ENCODE measurements at places on chromosomes 5 and 9.

GRCh38 chr5:10130881-10131280, 118.8 kb downstream of the ATPSCKMT start:
- no peak for DNase-seq

- no peak for DNase-seq
These were observed 14.7 kb downstream of the TNFAIP8 start for GRCh38 chr5:119370486-119370885.

DNA sequence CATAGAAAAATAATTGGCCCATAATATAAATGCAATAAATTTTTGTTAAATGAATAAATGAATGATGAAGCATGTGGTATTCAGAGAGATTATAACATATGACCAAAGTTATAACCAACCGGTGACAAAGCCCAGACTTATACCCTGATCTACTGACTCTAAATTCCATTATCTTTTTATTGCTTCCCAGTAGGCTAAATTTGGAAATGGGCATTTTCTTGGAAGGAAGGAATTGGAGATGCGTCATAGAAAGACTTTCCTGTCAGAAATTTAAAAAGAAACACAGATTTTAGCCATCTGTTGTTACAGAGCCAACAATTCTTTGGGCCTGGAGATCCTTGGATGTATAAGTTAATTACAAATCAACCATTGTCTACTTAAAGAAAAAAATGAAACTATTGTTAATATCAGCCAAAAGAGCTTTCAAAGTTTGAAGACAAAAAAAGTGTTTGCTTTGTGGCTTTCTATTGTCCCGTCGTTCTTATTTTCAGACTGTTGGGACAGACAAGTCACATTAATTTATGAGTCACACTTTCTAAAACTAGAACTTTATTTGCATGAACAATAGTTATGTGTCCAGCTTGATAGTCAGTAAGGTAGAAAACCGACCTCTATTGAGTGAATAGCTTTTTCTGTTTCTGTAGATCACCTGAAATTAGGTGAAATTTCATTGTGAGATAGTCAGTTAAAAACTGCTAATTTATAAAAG, 428.7 kb downstream of the GABRG2 start:
- DNase-seq, result no peak

DNA sequence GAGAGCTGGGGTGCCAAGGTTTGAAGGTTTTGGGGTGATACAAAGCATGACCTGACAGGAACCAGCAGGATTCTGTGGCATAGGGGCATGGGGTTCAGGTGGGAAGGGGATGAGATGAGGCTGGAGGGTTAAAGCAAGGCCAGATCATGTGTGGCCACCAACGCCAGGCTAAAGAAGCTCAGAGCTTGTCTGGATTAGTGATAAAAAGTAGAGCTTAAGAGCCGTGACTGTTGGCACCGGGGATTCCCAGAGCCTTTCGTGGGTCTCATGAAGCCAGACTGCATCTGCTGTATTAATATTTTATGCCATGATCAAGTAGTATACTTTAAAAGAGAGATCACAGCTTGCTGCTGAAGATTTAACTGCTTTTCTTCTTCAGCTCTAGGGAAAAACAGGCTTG, 8.5 kb upstream of the GSN start:
- no peak for DNase-seq

GRCh38 chr5:6829150-6829784, 116.0 kb downstream of the TENT4A start:
- no peak for DNase-seq

DNA sequence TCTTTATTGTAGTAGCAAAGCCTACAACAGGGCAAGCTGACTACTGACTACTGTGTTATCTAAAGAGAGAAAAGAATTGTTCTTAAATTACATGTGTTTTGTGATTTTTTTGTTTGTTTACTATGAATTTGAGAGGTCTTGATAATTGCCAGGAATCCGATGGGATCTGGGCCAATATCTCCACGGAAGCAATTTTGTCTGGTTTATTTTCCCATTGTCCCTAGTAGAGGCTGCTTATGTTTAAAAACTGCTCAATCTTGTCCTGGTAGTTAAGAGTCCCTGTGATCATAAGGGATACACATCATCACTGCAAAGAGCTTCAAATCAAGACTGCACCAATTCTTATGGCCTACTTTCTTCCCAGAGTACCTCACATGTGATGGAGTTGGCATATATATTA, 94.4 kb downstream of the GLDC start:
- no peak for DNase-seq

GRCh38 chr9:94864196-94864595, 137.7 kb downstream of the AOPEP start:
- DNase-seq, result no peak

- DNase-seq, result no peak
These were observed 21.2 kb upstream of the ATOSB start for GRCh38 chr9:35136866-35137265.

- DNase-seq, result no peak
These were observed 143.0 kb downstream of the ADAMTS6 start for GRCh38 chr5:65338606-65339151.

DNA sequence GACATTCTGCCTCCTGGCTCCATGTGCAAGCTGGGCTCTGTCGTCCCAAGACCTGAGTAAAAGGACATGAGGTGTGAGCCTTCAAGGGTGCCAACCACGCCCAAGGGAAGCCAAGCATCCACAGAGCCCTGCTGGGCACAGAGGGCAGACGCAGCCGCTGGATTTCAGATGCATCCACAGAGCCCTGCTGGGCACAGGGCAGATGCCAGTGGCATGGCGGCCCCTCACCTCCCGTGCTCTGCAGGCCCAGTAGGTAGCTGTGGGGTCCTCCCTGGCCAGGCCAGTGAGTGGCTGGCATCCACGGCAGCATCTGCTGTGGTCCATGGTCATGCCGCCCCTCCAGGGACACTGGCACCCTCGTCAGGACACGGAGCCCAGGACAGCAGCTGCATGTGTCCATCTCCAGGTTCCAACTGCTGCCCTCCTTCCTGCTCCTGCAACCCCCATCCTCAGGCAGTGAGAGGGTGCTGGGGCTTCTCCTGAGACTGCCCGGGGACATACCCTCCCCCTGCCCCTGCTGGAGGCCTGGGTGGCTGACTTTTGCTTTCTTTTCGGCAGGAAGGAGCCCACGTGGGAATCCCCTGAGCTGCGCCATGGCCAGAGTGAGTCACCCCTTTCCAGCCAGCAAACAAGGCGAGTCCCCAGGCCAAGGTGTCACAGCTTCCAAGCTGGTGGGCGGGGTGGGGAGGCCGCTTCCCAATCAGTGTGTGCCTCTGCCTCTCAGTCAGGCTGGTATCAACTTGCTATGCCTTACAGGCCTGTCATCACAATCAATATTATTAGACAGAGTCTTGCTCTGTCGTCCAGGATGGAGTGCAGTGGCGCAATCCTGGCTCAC, 4.0 kb upstream of the TRAF2 start:
- DNase-seq, result peak; percentile 71

GRCh38 chr5:158162026-158162425, 303.1 kb upstream of the CLINT1 start:
- DNase-seq, result no peak

GRCh38 chr5:154933537-154933936, 4.5 kb downstream of the GEMIN5 start:
- DNase-seq, result no peak

DNA sequence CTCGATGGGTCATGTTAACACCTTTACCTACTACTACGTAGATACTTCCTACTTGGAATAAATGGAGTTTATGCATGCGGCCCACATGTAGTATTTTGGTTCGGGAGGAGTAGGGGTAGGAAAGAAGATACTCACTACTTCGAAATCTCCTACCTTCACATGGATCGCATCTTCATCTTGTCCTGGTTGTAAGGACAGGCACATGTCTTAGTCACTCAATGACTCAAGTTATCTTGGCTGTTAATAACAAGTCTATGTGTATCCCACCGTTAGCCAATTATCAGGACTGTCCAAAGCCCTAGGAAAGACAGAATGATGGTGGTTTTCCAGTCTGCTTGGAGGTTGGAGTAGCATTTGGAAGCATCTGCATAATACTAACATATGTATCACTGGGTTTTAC, 24.1 kb downstream of the CMYA5 start:
- DNase-seq, result no peak

DNA sequence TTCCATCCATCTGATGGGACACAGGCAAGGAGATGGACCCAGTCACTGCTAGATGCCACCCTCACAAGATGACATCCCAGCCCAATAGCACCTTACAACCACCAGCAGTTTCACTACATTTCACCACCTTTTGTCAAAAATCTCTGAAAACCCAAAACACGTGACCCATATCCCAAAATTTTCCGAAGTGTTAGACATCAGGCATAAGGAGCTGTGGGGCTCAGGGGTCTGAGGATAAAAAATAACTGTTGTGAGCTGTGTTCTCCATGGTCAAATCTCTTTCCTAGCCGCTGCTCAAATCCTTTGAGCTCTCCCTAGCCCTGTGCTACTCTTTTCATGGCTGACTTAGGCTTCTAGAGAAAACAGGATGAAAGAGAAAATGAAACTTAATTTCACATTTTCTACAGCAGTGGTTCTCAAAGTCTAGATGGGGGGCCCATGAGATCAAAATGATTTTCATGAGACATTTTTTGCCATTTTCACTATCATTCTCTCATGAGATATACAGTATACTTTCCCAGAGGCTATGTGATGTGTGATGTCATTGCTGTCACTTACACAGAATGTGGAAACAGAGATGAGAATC, 40.7 kb downstream of the TIMD4 start:
- DNase-seq, result no peak

DNA sequence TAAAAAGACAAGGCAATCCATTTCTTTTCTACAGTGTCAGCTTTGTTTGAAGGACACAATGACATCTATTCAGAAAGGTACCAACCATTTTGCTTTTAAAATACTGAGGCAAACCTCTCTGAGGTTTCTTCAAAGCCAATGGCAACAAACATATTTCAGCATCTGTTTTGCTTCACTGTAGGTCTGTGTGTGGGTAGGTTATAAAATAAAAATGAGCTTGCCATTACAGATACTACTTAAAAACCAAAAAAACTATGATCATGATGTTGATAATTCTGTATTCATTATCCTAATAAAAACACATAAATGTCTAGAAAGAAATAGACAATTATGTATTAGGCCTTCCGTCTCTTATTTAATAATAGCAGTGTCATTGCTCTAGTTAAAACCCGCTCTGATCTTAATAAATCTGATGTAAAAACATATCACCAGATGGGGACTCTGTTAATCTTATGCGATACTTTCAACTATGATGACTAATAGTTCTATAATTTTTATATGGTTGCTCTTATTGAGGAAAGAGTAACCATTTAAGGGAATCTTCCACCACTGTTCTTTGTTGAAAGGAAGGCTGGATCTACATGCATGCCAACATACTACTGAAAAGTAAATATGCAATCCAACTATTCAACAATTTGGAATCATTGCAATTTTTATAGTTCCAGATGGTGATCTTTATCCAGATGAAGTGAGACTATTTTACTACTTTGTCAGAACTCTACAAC, 647.2 kb downstream of the PDE4D start:
- no peak for DNase-seq

GRCh38 chr5:97037819-97038218, 101.9 kb downstream of the LNPEP start:
- DNase-seq, result no peak

DNA sequence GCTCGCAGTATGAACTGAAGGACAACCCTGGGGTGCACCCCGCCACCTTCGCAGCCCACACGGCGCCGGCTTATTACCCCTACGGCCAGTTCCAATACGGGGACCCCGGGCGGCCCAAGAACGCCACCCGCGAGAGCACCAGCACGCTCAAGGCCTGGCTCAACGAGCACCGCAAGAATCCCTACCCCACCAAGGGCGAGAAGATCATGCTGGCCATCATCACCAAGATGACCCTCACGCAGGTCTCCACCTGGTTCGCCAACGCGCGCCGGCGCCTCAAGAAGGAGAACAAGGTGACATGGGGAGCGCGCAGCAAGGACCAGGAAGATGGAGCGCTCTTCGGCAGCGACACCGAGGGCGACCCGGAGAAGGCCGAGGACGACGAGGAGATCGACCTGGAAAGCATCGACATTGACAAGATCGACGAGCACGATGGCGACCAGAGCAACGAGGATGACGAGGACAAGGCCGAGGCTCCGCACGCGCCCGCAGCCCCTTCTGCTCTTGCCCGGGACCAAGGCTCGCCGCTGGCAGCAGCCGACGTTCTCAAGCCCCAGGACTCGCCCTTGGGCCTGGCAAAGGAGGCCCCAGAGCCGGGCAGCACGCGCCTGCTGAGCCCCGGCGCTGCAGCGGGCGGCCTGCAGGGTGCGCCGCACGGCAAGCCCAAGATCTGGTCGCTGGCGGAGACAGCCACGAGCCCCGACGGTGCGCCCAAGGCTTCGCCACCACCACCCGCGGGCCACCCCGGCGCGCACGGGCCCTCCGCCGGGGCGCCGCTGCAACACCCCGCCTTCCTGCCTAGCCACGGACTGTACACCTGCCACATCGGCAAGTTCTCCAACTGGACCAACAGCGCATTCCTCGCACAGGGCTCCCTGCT, 3.8 kb downstream of the IRX1 start:
- DNase-seq, result no peak

- DNase-seq, result no peak
These were observed 231.9 kb downstream of the ATPSCKMT start for GRCh38 chr5:10017786-10018185.

GRCh38 chr5:8060235-8060952, 191.4 kb downstream of the MTRR start:
- no peak for DNase-seq

DNA sequence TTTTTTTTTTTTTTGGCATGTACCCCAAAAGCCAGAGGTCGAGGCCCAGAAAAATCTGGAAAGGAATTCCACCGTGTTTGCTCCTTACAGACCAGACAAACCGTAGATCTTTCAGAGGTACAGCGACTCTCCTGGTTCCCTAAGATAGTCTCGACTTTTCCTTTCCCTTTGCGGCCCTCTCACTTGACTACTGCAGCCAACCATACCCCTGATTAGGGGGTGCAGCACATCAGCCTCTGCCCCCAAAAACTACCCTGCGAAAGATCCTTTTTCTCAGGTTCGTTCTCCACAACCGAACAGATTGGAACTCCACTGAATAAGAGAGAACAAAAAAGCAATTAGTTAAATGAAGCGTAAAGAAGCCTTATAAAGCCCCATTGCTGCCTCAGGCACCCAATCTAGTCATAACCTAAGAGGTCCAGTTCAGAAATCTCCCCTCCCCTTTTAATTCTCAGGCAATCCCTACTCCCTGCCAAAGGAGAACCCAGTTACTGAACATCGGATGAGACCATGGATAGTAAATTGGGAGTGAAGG, 379 bp upstream of the TICAM2 start:
- no peak for DNase-seq

DNA sequence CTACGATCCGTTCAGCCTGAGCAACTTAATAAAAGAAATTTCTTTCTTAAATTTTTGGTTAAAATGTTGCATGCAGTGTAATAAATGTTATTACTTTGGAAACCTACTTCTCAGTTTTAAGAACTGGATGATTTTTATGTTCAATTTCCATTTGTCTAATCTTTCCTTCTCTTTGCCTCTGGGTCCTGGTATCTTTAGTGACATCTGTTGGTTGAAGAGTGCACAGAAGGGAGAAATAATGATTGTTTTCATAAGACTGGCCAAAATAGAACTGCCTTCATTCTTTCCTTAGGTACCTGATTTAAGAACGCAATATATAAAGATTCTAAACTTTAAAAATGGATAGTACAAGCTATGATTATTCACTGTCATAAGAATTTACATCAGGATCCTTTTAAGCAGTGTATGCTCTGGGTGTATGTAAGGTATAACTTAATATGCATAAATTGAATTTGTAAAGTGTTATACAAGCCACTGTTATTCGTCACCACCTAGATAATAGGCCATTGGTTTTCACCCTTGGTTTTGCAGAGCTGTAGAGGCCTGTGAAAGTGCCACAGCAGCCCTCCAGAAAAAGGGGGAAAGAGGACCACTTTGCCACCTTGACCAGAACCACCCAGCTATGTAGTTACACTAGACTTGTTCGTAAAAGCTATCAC, 82.8 kb upstream of the TLX3 start:
- DNase-seq, result no peak

GRCh38 chr5:1199649-1200494, 1.5 kb upstream of the SLC6A19 start:
- no peak for DNase-seq
